Thoracic aorta (tissue), 2 donors: ENCODE measurements at places on chromosomes 5 and 9.

DNA sequence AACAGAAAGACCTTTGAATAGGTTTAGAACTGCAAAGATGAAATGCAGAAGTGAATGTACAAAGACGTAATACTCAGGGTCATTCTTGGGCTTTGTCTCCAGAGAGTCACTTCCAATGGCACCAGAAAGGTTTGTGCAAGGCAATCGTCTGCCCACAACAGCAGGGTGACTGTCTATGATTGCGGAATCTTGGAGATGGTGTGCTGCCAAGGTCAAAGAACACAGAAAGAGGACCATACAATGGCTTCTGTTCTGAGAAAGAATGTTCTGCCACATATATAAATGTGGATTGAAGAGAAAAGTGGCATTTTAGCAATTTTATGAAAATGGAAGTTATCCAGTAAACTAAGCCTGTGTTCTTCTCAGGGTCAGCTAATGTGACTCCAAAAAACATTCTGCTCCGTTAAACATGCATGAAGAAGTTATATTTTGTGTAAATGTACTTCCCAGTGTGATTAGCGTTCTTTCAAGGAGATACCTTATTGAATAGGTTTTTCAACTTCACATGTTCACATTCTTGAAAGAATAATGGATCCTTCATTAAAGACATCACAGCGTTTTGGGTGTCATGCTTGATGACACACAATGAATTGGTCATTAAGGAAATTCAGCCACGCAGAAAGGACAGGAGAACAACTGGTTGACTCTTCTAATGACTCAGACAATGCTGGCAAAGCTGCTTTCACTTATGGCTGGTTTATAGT is 73.4 kb upstream of the CDH6 start:
- H3K4me1 ChIP-seq: peaks cover 9% of the 10 kb centered on the region
- H3K27me3 ChIP-seq: no peaks in the 10 kb centered on the region
- no peak overlapping the region for H3K4me3 ChIP-seq

DNA sequence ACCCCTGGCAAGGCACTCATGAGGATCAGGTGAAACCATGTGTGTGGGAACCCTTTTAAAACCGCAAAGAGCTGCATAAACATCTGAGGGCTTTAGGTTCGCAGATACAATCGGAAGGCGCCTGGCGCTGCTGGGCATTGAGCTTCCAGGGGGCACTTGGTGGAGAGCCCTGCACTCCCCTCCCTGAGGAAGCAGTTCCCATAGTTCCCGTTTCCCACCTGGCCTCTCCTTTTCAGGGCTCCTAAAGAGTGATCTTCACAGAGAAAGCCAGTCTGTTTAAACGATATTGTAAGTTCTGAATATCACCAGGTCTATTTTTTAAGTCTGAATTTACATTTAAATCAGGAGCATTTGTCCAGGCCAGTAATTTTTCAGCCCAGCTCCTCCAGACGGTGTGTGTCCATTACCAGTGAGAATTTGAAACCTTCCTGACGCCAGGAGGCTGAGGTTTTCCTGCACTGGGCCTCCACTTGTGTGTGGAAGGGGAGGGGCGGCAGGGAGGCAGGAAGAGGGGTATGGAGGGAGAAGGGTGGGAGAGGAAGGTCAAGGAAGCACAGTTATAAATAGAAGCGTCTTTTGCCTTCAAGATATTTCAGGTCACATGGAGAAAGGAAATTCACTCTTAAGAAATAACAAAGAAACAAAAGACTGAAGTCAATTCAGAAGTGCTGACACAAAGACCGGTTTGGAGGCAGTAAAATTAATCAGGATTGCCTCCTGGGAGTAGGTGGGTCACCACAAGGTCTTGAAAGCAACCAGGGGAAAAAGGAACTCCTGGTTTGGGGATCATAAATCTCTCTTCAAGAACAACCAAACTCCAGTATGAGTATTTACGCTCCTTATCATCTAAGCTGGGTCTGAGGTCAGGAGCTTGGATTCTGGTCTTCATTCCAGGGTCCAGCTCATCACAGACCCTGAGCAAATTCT is 14.3 kb upstream of the MGAT1 start:
- H3K4me1 ChIP-seq: peaks cover 37% of the 10 kb centered on the region
- H3K27me3 ChIP-seq: no peaks in the 10 kb centered on the region
- no peak for DNase-seq
- peak overlapping the region; percentile 46 for H3K27ac ChIP-seq
- no peak overlapping the region for H3K4me3 ChIP-seq

DNA sequence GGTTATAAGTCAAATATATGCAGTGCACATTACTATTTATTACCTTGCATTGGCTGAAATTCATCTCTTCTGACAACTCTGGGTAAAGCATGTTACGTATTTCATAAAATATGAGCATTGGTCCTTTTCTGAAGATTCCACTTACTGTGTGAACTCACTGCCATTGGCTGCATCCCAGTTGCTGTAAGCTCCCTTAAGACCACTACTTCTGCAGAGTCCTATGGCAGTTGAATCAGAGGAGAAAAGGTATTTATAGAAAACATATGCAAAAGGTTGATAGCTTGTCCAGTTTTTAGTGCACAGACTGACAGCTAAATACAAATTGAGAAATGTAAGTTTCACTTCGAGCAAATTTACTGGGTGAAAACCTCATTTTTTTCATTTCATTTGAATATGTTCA is 394.6 kb upstream of the ARRDC3 start:
- H3K4me1 ChIP-seq: no peaks in the 10 kb centered on the region
- H3K27me3 ChIP-seq: no peaks in the 10 kb centered on the region
- H3K27ac ChIP-seq: no peak overlapping the region
- H3K36me3 ChIP-seq: no peaks in the 10 kb centered on the region
- DNase-seq: no peak

DNA sequence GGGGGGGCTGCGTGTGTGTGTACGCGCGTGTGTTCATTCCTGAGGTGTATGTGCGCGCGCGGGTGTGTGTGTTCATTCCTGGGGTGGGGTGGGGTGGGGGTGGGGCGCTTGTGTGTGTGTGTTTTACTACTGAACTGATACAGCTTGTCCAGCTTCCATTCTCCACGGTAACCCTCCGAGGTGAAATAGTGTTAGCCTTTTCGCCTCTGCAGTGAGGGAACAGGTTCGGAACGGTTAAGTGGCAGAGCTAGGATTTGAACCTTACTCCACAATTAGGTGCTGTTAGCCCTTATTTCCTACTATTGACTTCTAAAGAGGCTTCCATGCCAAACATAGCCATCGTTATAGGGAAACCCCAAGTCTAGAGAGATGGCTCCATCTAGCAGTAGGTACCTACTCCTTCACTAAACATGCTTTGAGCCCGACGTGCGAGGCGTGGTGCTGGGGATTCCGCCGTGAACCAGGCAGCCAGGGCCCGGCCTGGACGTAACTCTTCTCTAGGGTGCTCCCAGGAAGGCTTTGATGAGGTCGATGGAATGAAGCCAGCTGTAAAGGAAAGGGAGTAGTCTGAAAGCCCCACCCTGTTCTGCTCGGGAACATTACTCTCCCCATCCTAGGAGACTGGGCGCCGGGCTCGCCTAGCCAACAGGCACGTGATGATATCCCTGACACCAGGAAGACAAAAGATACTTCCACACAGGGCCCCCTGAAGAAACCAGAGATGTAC is 782 bp upstream of the SKP1 start:
- peak overlapping the region; percentile 98 for H3K27ac ChIP-seq
- H3K4me1 ChIP-seq: peaks cover 15% of the 10 kb centered on the region
- peak overlapping the region; percentile 98 for H3K4me3 ChIP-seq
